ENCODE measurements at places on chromosomes 7 and 10. TPM values are rescaled to one million over a fixed set of nuclear protein-coding genes. Genes with fewer than 3 reads are reported as not detected.

- no peak overlapping the region for H3K27ac ChIP-seq
- no peak for DNase-seq
- H3K27me3 ChIP-seq = peaks cover 32% of the 10 kb centered on the region
- peaks cover 13% of the 10 kb centered on the region for H3K4me1 ChIP-seq
These were observed 2.8 kb downstream of the JAKMIP3 start for GRCh38 chr10:132068431-132069121.

GRCh38 chr10:12507165-12507850, 158.0 kb downstream of the CAMK1D start:
- H3K4me3 ChIP-seq = no peak overlapping the region
- no peak overlapping the region for H3K27ac ChIP-seq
- DNase-seq = no peak
- H3K27me3 ChIP-seq = peaks cover 19% of the 10 kb centered on the region
- H3K36me3 ChIP-seq = no peaks in the 10 kb centered on the region

DPP6 gene
- total RNA-seq = 13.1 TPM

DPCD gene
- total RNA-seq = 36.9 TPM

All from progenitor cell of endocrine pancreas (in vitro differentiated cells).